Smooth muscle cell of the umbilical artery (primary cell): ENCODE measurements at places on chromosomes 16 and 17. TPM values are rescaled to one million over a fixed set of nuclear protein-coding genes. Genes with fewer than 3 reads are reported as not detected.

FZD2 gene
- total RNA-seq = 18.3 and 31.5 TPM in 2 replicates

CLN3 gene
- total RNA-seq = 8.3 and 9.4 TPM in 2 replicates

HSPB9 gene
- total RNA-seq = 0.14 TPM in 1 of 2 replicates, not detected in the other

PHB1 gene
- 114 and 130 TPM in 2 replicates for total RNA-seq

TMEM238L gene
- total RNA-seq = not detected in 2 replicates

PPP4C gene
- total RNA-seq = 194 and 200 TPM in 2 replicates

CNTNAP1 gene
- total RNA-seq = 24.9 and 52.4 TPM in 2 replicates

HOXB13 gene
- under 0.01 TPM in 1 of 2 replicates, not detected in the other for total RNA-seq

HOXB2 gene
- 4.5 and 7.0 TPM in 2 replicates for total RNA-seq

CLEC19A gene
- not detected in 2 replicates for total RNA-seq

USP43 gene
- under 0.01 TPM in 1 of 2 replicates, not detected in the other for total RNA-seq

ASPA gene
- 0.05 and 0.30 TPM in 2 replicates for total RNA-seq

PMFBP1 gene
- total RNA-seq = 0.46 TPM in 1 of 2 replicates, not detected in the other

EXOC3L1 gene
- total RNA-seq = not detected in 2 replicates

KCNJ2 gene
- 0.59 and 0.92 TPM in 2 replicates for total RNA-seq

ATP2C2 gene
- total RNA-seq = not detected in 2 replicates

TMEM204 gene
- total RNA-seq = 1.4 and 4.8 TPM in 2 replicates

MT4 gene
- not detected in 2 replicates for total RNA-seq

TNS4 gene
- total RNA-seq = not detected in 2 replicates

HSF5 gene
- under 0.01 TPM in 1 of 2 replicates, not detected in the other for total RNA-seq

MMP28 gene
- 1.3 and 3.3 TPM in 2 replicates for total RNA-seq

SRRM2 gene
- 48.4 and 103 TPM in 2 replicates for total RNA-seq

WNT9B gene
- total RNA-seq = not detected in 2 replicates

SCIMP gene
- not detected in 2 replicates for total RNA-seq

MVP gene
- 209 and 363 TPM in 2 replicates for total RNA-seq

MYH3 gene
- total RNA-seq = 1.2 and 1.5 TPM in 2 replicates

KRT17 gene
- total RNA-seq = 2.7 and 2.8 TPM in 2 replicates

B4GALNT2 gene
- not detected in 2 replicates for total RNA-seq

ABCA6 gene
- total RNA-seq = 1.3 and 4.5 TPM in 2 replicates

SMIM36 gene
- not detected in 2 replicates for total RNA-seq

CHST6 gene
- 4.5 and 6.2 TPM in 2 replicates for total RNA-seq

KRTAP9-4 gene
- not detected in 2 replicates for total RNA-seq

NTN1 gene
- total RNA-seq = 0.37 and 0.59 TPM in 2 replicates

HS3ST3A1 gene
- total RNA-seq = 18.7 and 36.3 TPM in 2 replicates

HSD17B1 gene
- total RNA-seq = 0.88 and 1.5 TPM in 2 replicates

COPS3 gene
- total RNA-seq = 79.3 and 90.7 TPM in 2 replicates

PNMT gene
- not detected in 2 replicates for total RNA-seq

TRIM65 gene
- 19.0 and 19.1 TPM in 2 replicates for total RNA-seq

SEZ6L2 gene
- total RNA-seq = 18.4 and 37.0 TPM in 2 replicates

WDR90 gene
- 11.0 and 19.6 TPM in 2 replicates for total RNA-seq

DHRS7C gene
- total RNA-seq = not detected in 2 replicates

UTS2R gene
- not detected in 2 replicates for total RNA-seq

CES3 gene
- total RNA-seq = 0.65 and 0.89 TPM in 2 replicates

CCL1 gene
- not detected in 2 replicates for total RNA-seq

PITPNM3 gene
- total RNA-seq = 0.30 and 0.78 TPM in 2 replicates
